ENCODE measurements at places on chromosomes 11 and 22.

- no peak for DNase-seq
Measured at GRCh38 chr22:22787151-22787550, 100.5 kb upstream of the IGLL5 start.

GRCh38 chr22:42279425-42280020 lies 9.1 kb upstream of the TCF20 start:
- DNase-seq, result no peak

GRCh38 chr11:2807801-2808241 lies 77.8 kb downstream of the CDKN1C start:
- no peak for DNase-seq

GRCh38 chr11:86608251-86608799 lies 64.1 kb downstream of the ME3 start:
- DNase-seq, result peak; percentile 42

- DNase-seq, result no peak
Measured at GRCh38 chr11:121365304-121365703, 72.7 kb downstream of the SC5D start.

GRCh38 chr22:27380855-27381254 lies 420.7 kb downstream of the MN1 start:
- DNase-seq, result no peak
